ENCODE measurements at places on chromosomes 5 and 9. TPM values are rescaled to one million over a fixed set of nuclear protein-coding genes. Genes with fewer than 3 reads are reported as not detected.

- DNase-seq: no peak
These were observed 34.9 kb upstream of the EEIG1 start for GRCh38 chr9:128015696-128016095.

DNA sequence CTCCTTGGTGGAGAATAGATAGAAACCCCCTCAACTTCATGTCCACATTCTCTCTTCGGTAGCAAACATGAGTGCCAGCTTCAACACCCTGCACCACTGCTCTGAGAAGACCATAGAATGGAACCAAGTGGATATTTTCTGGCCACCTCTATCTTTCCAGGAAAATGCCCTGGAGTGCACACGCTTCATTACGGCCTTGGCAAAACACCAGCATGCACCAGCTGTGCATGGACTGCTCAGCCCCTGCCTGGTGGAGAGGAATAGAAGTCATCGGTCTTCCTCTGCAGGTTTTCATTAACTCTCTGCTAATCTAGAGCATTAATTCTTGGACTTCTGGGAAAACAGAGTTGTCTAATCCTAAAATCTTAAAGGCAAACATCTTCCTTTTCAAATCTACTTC is 211.6 kb upstream of the TMEM161B start:
- no peak for DNase-seq

DNA sequence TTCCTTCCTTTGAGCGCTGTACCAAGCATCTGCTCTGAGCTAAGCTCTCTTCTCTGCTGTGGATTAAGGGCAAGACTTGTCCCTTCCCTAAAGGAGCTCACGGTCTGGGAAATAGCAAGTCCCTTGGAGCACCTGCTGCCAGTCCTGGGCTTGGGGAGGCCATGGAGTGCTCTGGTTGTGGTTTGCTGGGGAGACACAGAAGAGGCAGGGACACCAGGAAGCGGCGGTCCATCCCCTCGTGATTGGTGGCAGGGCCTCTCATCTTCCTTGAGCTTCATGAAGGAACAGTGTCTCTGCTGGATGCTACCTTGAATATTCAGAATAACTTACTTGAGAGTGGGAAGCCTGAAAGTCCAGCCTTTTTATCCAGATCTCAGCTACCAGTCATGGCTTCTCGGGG is 35.3 kb downstream of the COL5A1 start:
- DNase-seq: no peak

The PAM gene
- 67.6 TPM for total RNA-seq
